ENCODE measurements at places on chromosomes 2 and 18.

DNA sequence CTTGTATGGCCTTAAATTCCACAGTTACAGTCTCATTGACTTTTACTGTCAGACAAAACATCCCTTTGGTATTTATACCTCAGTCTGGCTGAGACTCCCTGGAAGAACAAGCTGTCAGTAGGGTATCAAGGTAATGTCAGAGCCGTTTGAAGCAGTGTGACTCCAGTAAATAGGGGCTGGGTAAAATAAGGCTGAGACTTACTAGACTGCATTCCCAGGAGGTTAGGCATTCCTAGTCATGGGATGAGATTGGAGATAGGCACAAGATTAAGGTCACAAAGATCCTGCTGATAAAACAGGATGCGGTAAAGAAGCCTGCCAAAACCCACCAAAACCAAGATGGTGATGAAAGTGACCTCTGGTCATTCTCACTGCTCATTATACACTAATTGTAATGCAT is 219.5 kb upstream of the SKOR2 start:
- no peak for DNase-seq

GRCh38 chr2:45651415-45652089 is at the start of gene PRKCE:
TSS of gene PRKCE (plus strand) at chr2:45651675.
- no peak for DNase-seq

GRCh38 chr2:11674983-11675382 is 5.0 kb upstream of the NTSR2 start:
- no peak for DNase-seq

DNA sequence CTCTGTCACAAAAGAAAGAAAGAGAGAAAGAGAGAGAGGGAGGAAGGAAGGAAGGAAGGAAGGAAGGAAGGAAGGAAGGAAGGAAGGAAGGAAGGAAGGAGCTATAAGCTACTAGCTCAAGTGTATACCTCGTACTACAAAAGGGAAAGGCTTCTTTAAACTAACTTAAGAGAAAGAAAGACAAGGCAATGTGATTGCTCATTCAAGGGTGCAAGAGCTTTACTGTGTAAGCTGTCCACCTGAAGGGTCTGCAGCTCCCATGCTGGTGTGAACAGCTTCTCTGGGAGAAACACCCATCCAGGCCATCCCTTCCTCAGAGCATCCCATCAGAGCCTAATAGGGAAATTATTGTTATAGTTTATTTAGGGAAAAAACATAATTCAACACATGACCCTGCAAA is 286.1 kb upstream of the ID2 start:
- DNase-seq, result no peak
